ENCODE measurements at places on chromosomes 1 and 21. TPM values are rescaled to one million over a fixed set of nuclear protein-coding genes. Genes with fewer than 3 reads are reported as not detected.

ANKRD65 gene
- not detected for total RNA-seq

AMY1C gene
- not detected for total RNA-seq

DNA sequence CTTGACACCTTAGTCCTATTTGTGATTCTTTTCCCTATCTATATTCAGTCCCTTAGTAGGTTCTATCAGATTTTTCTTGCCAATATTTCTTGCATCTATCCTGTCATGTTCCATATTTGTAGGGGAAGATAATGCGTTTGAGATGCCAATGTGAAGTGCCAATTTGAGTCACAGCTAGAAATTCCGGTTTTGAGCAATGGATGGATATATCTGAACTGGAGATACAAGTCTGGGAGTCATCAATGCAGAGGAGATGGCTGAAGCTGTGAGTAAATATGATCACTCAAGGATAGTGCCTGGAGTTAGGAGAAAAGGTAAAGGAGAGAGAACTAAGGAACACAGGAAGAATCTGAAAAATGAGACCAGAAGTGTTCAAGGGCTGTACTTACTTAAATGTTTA is 93.8 kb downstream of the COQ8A start:
- no peak for DNase-seq

- no peak for DNase-seq
Observed at GRCh38 chr1:244284641-244285156, 167.0 kb downstream of the ADSS2 start.

Data from activated CD8-positive, alpha-beta T cell treated with anti-CD3 and anti-CD28 coated beads, Interleukin-2, amount 10 ng/mL, durations not matched to agents 7 days and 5 days (primary cell).